ENCODE measurements at places on chromosomes 1 and 21.
A peak's percentile ranks its signal among the peaks of the same experiment; 100 is the strongest.

DNA sequence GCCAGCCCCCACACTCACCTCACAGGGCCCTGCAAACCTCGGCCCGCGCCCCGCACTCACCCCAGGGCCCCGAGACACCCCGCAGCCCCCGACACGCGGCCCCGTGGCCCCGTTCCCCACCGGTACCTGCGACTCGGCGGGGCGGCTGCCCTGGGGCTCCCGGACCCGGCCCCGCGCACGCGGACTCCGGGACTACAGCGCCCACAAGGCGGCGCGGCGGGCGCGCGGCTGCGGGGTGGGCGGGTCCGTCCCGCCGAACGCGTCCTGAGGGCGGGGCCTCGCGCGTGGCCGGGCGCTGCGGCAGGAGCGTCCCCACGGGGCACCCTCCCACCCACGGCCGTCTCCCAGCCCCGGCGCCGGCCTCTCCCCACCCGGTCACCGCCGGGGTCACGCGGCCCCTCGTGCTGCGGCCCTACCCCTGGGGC is at the start of gene SLC19A1:
Gene SLC19A1, minus strand, starts transcription at position 199 of the 425 bp plus-strand sequence. CDS start 4,481 bp downstream, outside the sequence.
- peak; percentile 75 for DNase-seq

DNA sequence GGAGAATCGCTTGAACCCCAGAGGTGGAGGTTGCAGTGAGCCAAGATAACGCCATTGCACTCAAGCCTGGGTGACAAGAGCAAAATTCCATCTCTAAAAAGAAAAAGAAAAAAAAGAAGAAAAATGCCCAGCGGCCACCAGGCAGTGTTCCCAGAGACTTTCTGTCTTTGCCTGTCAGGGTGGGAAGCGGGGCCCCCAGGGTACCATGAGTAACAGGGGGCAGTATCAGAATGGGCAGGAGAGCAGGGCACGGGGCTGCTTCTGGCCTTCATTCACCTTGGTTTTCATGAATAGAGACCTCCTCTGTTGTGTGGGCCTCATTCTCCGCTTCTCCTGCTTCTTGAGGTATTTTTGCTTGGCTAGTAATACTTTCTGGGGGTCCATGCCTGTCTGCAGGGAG is 20.4 kb downstream of the SLC26A9 start:
- no peak for DNase-seq

DNA sequence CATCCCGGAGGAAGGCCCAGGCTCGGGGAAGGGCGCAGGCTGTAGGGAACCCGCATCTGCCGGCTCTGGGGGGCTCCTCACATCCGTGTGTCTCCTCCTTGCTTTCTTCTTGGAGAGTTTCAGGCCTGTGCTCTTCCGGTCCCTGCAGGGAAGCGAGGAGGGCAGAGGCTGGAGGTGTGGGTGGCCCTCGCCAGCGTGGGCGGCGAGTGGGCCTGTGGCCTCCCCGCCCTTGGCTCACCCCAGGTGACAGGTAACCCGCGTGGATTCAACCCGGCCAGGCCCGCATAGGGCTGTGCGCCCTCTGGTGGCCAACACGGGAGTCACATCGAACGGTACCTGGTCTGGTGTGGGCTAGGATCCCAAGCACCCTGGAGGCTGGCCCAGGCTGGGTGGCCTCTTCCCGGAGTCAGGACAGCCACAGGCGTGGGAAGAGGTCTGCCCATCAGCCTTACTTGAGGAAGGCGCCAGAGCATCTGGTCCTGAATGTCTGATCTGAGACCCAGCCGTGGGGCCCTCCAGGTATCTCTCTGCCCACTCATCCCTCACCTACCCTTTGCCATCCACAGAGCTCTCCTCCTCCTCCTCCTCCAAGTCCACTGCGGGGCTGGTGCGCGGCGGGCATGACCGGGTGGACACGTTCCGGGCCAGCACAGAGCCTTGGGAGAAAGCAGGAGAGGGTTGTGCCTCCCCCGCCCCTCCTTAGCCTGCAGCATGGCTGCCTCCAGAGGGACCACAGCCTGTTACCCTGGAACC is 9.6 kb upstream of the TNFRSF25 start:
- DNase-seq: peak; percentile 84

DNA sequence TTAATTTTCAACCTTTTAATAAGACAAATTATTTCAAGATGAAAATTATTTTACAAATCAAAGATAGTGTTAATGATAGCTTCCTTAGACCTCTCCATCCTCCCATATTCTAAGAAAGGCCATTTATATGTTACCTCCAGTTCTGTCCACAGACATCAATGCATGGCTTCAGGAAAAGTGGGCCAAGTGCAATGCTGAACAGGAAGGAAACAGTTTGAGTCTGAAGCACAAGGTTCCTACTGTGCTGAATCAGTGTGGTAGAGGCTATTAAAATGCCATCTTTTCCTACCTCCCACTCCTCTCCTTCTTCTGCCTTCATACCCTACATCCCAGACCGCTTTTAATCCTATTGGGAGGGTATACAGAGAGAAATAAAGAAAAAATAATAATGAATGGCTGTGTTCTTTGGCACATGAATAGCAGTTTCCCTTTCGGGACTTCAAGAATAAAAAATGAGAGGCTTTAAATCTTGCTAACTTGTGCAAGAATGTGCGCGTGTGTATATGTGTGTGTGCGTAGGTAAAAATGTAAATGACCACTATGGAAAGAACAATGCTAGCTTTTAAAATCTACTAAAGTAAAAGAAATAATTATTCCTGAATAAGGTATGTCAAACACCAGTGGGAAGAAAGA is 62.6 kb upstream of the C1orf105 start:
- no peak for DNase-seq

Data from CD4-positive, alpha-beta T cell treated with Interleukin-21 for 1 hour (primary cell).